ENCODE measurements at places on chromosomes 16 and 17.

GRCh38 chr17:64507413-64507782, 621 bp downstream of the CEP95 start:
- DNase-seq = no peak

GRCh38 chr17:863880-864279, 81.7 kb downstream of the MRM3 start:
- no peak for DNase-seq

DNA sequence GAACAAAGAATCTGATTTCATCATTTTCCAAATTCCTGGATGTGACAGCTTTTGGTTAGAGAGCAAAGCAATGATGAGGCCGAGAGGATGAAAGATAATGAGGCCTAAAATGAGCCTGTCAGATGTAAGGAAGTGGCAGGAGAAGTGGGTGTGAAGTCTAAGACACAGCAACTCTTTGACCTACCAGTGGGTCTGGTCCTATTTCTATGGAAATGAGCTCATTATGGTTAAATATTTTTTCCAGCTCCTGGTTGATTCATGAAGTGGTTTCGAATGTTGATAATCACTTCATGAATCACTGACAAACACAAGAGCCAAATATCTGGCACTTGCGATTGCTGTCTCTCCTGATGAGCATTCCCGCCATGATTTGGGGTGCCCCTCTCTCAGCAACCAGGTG, 273.3 kb upstream of the CDH5 start:
- DNase-seq = no peak

GRCh38 chr17:58308173-58308984, 20.2 kb downstream of the TSPOAP1 start:
- DNase-seq = no peak

DNA sequence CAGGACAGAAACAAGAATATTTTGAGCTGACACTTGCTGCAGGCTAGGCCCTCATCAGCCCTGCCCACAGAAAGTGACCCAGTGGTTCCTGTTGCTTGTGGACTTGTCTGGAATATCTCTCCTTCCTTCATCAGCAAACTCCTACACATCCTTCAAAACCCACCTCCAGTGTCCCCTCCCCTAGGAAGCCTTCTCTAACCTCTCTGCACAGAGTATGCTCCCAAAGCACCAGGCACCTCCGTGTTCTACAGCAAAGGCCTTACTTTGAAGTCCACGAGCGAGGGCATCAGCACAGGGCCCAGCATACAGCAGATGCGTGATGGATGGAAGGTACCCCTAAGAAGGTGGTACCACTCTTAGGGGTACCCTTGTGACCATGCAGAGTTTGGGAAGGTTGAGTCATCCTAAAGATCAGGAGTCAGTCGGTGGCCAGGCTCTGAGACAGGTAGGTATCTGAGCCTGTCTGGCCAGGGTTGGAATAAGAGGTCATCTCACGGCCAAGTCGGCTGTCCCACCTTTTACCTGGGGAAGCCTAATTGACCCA, 2.0 kb downstream of the CCDC102A start:
- no peak for DNase-seq

- peak; percentile 82 for DNase-seq
These were observed 3.5 kb upstream of the NHERF1 start for GRCh38 chr17:74744714-74745547.

DNA sequence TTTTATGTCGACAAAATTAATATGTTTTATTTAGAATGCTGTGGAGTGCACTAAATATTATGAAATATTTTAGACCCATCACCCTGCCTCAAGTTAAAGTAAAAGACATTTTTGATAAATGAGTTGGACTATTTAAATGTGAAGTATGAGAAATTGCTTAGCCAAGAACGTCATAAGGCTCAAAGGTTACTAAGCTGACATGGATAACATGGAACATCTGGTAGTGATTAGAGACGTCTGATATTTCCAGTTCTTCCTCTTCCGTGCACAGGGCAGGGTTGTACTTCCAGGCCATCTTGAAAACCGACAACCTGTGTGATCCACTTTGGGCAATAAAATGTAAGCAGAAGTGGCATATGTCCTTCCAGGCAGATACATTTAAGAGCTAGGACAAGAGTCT, 7.2 kb upstream of the CCL8 start:
- no peak for DNase-seq

DNA sequence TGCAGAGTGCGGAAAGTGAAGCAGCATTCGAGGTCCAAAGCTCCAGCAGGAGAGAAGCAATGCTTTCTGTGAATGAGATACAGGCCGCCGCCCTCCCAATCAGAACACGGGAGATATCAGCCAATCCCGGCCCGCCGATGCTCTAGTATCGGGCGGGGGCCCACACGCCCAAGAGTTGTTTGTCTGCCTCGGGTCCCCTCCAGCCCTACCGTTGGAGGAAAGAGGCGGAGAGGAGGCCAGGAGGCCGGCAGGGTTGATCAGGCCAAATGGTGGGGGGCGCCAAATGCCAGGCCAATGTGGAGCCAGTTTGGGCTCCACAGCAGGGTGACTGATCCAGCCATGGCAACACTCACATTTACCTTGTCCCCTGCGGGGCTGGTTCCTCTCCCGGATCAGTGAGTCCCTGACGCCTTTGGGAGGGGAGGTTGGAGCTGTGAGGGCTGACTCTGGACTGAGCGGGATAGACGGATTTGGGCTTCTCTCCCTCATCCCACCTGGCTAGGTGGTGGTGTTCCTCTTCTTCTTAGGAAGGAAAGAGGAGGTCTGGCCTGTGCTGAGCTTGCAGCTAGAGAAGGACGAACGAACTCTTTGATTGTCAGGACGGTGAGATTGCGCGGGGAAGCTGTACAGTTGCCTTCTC, 10.4 kb upstream of the CUEDC1 start:
- DNase-seq = no peak

DNA sequence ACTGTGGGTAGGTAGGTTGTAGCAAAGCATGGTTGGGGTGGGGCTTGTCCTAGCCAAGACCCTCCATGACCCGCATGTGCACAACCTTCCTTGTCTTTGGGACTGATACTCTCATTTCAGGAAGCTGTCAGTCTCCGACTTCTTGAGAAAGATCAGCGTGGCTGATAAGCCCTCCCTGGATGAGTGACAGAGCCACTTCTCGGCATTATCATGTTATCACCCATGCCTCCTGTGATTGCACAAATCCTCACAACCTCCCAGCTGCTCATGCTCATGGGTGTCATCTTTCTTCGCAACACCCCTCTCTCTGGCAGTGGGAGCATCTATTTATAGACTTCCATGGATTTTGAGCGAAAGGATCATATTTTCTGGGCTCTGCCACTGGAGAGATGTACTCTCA, 314.2 kb downstream of the FOXL1 start:
- no peak for DNase-seq

GRCh38 chr17:28643983-28644786, 773 bp downstream of the BLTP2 start:
- no peak for DNase-seq

- no peak for DNase-seq
These were observed 6.6 kb upstream of the EFCAB13 start for GRCh38 chr17:47317119-47317518.

GRCh38 chr16:68369697-68370580, 59.1 kb downstream of the PRMT7 start:
- DNase-seq = no peak

GRCh38 chr17:29016345-29017210, 10.7 kb upstream of the SEZ6 start:
- DNase-seq = no peak

All from activated CD4-positive, alpha-beta T cell treated with anti-CD3 and anti-CD28 coated beads for 24 hours (primary cell).